ENCODE measurements at places on chromosomes 1 and 21.
A peak's percentile ranks its signal among the peaks of the same experiment; 100 is the strongest.

GRCh38 chr1:11898831-11899467 is 27.3 kb downstream of the KIAA2013 start:
- DNase-seq = no peak

DNA sequence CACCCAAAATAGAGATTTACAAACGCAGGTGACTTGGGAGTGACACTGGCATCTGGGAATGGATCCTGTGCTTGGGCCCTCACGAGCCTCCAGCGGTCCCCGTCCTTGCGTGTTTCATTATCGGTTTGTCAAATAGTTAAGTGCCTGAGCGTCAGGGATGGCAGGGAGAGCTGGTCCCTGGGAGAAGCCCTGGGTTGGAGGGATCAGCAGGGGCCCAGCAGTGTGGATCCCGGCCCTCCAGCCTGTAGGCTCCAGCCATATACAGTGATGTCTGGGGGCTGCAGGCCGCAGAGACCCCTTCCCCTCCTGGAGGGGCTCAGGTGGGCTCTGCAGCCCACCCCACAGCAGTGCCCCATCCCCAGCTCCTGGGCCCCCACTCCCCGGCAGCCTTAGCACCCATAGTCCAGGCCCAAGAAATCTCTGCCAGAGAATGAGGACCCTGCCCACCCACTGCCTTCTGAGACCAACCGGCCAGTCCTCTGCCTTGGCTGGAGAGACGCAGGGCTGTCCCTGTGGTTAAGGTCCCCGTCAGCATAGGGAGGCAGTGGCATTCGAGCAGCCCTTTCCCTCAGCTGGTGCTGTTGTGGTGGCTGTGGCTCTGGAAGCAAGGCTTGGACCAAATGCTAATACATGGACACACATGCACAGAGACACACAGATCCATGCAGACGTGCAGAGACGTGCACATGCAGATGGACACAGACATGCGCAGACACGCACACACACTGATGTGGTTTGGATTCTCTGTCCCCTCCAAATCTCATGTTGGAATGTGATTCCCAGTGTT is 2.4 kb upstream of the SLC19A1 start:
- no peak for DNase-seq

- DNase-seq = peak; percentile 28
Observed at GRCh38 chr1:117754061-117754969, 148.5 kb downstream of the TENT5C start.

- no peak for DNase-seq
Observed at GRCh38 chr1:114090738-114091505, 62.7 kb downstream of the SYT6 start.

GRCh38 chr1:197779921-197780320 is 4.6 kb upstream of the DENND1B start:
- no peak for DNase-seq

GRCh38 chr1:209817691-209818090 is 10.1 kb upstream of the UTP25 start:
- DNase-seq = no peak

DNA sequence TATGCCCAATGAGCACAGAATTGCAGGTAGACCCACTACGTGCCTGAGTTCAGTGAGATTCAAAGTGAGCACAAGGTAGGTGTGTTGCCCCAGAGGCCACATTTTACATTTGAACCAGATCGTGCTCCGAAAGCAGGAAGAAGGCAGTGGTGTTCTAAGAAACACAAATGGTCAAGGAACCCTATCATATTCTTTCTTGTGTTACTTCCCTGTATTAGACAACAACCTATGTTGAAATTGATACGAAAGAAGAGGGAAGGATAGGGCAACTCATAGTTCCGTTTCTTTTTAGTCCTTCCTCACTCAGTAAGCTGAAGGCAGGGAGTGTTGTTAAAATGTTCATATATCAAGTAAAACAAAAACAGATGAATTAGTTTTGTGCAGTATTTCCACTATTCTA is 33.9 kb downstream of the OLFML2B start:
- peak; percentile 71 for DNase-seq

- no peak for DNase-seq
Observed at GRCh38 chr1:64721576-64722145, 23.2 kb upstream of the RAVER2 start.

DNA sequence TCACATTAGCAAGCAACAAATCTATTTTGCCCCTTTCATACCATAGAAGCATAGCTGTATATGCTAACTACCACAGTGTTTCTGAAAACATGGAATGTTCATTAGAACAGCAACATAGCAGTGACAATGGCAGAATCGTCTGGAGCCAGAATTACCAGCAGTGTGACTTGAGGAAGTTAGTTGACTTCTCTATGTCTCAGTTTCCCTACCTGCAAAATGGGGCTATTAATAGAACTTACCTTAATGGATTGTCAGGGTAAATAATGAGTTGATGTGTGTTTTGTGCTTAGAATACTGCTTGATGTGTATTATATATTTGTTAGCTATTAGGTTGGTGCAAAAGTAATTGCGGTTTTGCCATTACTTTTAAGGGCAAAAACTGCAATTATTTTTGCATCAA is 14.8 kb upstream of the GJA9 start:
- DNase-seq = no peak

- DNase-seq = no peak
Observed at GRCh38 chr1:61742620-61743430, 545 bp downstream of the PATJ start.

GRCh38 chr1:229203030-229203751 is 67.7 kb upstream of the RAB4A start:
- DNase-seq = no peak

- DNase-seq = no peak
Observed at GRCh38 chr21:45833414-45833813, 148.2 kb upstream of the COL6A1 start.

GRCh38 chr1:93689521-93690223 is 8.0 kb upstream of the BCAR3 start:
- DNase-seq = no peak

DNA sequence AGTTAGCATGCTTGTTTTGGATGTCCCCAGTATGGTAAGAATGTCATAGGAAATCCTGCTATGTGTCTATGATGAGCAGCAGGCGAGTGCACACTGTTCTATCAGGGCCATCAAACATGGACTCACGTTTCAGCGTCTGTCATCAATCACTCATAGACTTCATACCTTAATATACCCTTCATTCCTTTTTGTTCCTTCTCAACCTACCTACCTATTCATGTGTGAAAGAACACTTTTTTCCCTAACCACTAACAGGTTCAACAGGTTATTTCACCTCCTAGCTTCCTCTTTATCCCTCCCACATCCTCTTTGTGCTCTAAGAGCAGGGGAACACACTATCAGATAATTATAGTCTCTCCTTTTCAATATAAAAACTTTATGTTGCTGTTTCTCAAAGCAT is 300.6 kb downstream of the TM2D1 start:
- no peak for DNase-seq

DNA sequence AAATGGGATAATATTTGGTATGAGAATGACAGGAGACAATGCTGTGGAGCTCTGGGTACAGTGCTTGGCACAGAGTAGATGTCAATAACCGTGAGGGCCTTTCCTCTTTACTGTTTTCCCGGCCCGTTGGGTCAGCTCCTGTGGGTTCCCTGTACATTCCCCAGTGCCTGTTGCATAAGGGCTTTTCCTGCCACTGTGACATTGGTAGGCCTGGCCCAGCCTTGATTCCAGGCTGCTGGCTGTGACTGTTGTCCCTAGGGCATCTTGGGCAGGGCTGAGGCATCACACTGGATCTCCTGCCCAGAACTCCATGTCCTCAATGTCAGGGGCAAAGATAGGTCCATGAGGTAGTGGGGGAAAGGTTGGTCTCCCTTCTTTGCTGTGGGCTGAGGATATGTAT is 25.8 kb upstream of the MYCL start:
- DNase-seq = no peak

GRCh38 chr1:207321790-207322645 is 540 bp downstream of the CD55 start:
- no peak for DNase-seq

GRCh38 chr1:147740391-147740790 is 20.0 kb downstream of the GJA5 start:
- DNase-seq = no peak

GRCh38 chr1:29256979-29257804 is 20.9 kb downstream of the PTPRU start:
- DNase-seq = no peak

- no peak for DNase-seq
Observed at GRCh38 chr1:156706657-156707416, 1.5 kb upstream of the CRABP2 start.

DNA sequence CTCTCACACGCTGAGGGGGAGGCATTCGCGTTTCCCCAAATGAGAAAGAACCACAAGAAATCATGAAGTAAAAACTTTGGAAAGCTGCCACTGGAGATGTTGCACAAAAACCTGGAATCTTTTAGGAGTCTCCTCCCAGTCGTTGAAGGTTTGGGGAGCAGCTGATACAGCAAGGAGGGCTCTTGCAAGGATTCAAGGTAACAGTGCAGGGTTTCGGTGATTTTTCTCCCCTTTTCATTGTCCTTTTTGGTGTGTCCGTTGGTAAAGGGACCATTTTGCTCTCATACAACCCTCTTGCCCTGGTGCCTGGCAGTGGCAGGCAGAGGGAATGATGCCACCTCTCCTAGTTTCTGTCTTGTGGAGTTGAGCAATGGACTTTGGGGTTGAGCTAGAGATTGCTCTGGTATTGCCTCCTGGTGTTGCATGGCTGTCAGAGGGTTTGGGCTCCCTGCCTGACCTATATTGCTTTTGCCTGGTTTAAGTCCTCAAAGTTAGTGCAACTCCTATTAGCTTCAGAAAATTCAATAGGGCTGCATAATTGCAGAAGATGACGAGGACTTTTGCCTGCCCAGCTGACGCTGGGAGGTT is 872 bp downstream of the BRINP2 start:
- DNase-seq = no peak

DNA sequence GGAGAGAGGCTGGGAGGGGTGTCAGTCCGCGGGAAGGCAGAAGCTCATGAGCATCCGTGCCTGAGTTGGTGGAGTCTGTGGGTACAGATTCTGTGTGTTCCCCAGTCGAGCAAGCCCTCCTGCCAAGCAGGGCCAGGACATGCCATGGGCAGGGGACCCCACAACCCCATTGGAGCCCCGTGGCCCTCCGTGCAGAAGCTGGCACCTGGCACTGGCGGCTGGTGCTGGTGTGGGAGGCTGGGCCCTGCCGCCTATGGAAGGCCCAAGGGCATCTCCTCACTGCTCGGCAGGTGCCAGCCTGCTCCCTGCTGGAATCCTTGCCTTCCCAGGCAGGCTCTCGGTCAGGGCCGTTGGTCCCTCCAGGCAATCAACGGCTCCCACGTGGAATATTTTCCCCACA is 73.7 kb downstream of the UBE2T start:
- DNase-seq = no peak

DNA sequence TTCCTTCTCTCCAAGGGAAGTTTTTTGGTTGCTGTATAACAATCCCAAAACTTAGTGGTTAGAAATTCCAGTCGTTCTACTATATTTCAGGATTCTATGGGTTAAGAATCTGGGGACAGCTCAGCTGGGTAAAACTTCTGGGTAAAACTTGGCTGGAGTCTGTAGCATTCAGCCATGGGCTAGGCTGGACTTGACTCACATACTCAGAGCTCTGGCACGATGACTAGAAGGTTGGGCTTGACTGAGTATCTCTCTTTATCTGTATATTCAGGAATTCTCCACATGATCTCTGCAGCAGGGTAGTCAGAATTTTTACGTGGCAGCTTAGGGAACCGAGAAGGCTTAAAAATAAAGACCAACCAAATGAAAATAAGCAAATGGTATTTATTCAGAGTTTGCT is 28.2 kb upstream of the HRNR start:
- DNase-seq = no peak

GRCh38 chr1:9128166-9128519 is 759 bp downstream of the GPR157 start:
- DNase-seq = no peak

DNA sequence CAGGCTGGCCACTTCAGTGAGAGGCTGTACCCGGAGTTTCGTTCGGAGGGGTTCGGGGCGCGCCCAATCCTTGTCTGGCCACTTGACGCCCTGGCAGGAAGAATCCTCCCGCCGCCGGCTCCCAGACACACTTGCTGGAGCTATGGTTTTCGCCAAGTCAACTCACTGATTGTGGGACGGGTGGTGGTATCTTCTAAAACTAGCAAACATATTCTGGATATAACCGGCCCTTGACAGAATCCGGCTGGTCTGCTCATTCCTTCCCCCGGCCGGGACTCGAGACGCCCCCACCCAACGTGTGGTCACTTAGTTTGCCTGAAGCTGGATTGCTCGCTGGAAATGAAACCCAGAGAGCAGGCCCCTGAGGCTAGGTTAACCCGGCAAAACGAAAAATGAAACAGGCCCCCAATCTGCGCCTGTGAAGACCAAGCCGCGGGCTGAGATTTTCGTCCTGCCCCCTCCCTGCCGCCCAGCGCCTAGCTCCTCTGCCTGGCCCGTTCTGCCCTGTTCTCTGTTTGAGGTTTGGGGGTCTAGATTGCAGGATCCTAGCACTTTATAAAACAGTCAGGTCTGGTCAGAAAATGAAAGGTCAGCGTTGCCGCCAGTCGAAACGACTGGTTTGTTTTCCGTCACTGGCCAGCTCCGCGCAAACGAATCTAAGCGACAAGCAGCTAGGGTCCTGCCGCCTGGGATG is 4.6 kb downstream of the GFI1 start:
- no peak for DNase-seq

- no peak for DNase-seq
Observed at GRCh38 chr1:171715813-171716251, 26.0 kb downstream of the VAMP4 start.

- DNase-seq = no peak
Observed at GRCh38 chr1:30803562-30803961, 46.0 kb upstream of the LAPTM5 start.

DNA sequence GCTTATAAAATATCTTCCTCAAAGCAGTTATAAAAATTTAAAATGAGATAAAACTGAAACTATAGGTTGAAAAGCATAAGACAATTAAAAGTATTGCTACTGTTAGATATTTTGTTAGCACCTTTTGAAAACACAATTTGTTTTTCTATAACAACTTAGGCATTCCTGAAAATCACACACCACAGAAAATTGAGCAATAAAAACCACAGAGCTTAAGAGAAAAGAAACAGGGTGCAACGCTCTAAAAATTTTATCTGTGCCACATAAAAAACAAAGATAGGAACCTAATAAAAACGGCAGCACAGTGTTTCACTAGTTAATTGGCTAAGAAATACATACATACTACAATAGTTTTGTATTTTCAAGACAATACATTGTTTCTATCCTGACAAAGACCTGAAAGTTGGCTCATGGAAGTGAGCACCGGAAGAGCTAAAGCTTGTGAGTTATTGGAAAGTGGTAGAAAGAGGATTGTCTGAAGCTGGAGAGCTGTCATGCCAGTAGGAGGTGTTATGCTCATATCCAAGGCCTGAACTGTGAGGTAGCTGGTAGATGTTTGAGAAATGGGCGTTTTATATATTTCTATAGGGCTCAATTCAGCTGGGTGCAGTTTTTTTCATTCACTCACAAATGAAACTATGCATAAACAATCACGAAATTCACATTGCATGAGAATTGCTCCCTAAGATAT is 45.8 kb downstream of the RGS7 start:
- DNase-seq = no peak

DNA sequence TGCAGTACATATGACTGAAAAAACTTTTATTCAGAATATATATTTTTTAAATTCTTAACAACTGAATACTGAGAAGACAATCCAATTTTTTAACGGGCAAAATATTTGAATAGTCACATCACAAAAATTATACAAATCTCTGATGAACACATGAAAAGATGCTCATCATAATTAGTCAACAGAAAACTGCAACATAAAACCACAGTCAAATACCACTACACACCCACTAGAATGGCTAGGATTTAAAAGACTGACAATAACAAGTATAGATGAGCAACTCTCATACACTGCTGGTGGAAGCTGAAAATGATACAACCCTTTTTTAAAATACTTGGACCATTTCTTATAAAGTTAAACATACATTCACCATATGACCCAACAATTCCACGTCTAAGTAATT is 87.7 kb upstream of the TNFSF4 start:
- no peak for DNase-seq
